Activated CD4-positive, alpha-beta memory T cell treated with anti-CD3 and anti-CD28 coated beads for 36 hours (primary cell): ENCODE measurements at places on chromosomes 11 and 22.

GRCh38 chr22:37501610-37502341, 15.6 kb upstream of the MFNG start:
- no peak overlapping the region for H3K4me3 ChIP-seq
- H3K36me3 ChIP-seq: no peaks in the 10 kb centered on the region
- DNase-seq: no peak
- H3K27ac ChIP-seq: no peak overlapping the region
- H3K27me3 ChIP-seq: peaks cover 3% of the 10 kb centered on the region

- no peak overlapping the region for H3K4me3 ChIP-seq
- H3K27ac ChIP-seq: no peak overlapping the region
- peaks cover 2% of the 10 kb centered on the region for H3K4me1 ChIP-seq
- DNase-seq: peak; percentile 40
- H3K36me3 ChIP-seq: peaks cover 7% of the 10 kb centered on the region
- peaks cover 25% of the 10 kb centered on the region for H3K27me3 ChIP-seq
These were observed 1252.7 kb downstream of the BRD1 start for GRCh38 chr22:48574776-48575617.

- peaks cover 17% of the 10 kb centered on the region for H3K36me3 ChIP-seq
- H3K4me3 ChIP-seq: no peak overlapping the region
- H3K4me1 ChIP-seq: no peaks in the 10 kb centered on the region
- no peaks in the 10 kb centered on the region for H3K27me3 ChIP-seq
- no peak for DNase-seq
These were observed 13.5 kb downstream of the TCIRG1 start for GRCh38 chr11:68052137-68052873.

- no peak overlapping the region for H3K4me3 ChIP-seq
- no peak for DNase-seq
- peaks cover 2% of the 10 kb centered on the region for H3K4me1 ChIP-seq
- H3K36me3 ChIP-seq: peaks cover 14% of the 10 kb centered on the region
- no peaks in the 10 kb centered on the region for H3K27me3 ChIP-seq
These were observed 84.5 kb downstream of the BCR start for GRCh38 chr22:23264610-23265367.

- no peak for DNase-seq
- H3K27me3 ChIP-seq: peaks cover 12% of the 10 kb centered on the region
- no peak overlapping the region for H3K4me3 ChIP-seq
- H3K36me3 ChIP-seq: no peaks in the 10 kb centered on the region
- H3K27ac ChIP-seq: no peak overlapping the region
These were observed 887.2 kb downstream of the BRD1 start for GRCh38 chr22:48940266-48941032.

DNA sequence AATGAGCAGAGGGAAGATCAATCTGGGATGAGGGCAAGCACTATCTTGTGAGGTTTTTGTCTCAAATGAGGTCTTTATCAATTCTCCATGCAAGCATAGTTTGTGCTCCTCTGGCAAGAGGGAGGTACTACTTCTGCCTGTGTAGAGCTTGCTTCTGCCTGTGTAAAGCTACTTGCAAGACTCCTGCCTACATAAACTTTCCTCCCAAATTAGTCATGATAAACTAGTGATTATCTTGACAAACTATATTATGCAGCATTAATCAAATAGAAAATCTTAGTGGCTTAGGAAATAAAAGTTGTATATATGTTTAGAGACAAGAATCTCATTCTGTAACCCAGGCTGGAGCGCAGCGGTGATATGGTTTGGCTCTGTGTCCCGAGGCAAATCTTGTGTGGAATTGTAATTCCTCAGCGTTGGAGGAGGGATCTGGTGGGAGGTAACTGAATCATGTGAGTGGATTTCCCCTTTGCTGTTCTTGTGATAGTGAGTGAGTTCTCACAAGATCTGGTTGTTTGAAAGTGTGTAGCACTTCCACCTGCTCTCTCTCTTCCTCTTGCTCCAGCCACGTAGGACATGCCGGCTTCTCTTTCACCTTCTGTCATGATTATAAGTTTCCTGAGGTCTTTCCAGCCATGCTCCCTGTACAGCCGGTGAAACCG, 8.0 kb upstream of the MMP10 start:
- H3K27me3 ChIP-seq: no peaks in the 10 kb centered on the region
- H3K36me3 ChIP-seq: no peaks in the 10 kb centered on the region
- no peak overlapping the region for H3K27ac ChIP-seq
- no peaks in the 10 kb centered on the region for H3K4me1 ChIP-seq
- H3K4me3 ChIP-seq: no peak overlapping the region

DNA sequence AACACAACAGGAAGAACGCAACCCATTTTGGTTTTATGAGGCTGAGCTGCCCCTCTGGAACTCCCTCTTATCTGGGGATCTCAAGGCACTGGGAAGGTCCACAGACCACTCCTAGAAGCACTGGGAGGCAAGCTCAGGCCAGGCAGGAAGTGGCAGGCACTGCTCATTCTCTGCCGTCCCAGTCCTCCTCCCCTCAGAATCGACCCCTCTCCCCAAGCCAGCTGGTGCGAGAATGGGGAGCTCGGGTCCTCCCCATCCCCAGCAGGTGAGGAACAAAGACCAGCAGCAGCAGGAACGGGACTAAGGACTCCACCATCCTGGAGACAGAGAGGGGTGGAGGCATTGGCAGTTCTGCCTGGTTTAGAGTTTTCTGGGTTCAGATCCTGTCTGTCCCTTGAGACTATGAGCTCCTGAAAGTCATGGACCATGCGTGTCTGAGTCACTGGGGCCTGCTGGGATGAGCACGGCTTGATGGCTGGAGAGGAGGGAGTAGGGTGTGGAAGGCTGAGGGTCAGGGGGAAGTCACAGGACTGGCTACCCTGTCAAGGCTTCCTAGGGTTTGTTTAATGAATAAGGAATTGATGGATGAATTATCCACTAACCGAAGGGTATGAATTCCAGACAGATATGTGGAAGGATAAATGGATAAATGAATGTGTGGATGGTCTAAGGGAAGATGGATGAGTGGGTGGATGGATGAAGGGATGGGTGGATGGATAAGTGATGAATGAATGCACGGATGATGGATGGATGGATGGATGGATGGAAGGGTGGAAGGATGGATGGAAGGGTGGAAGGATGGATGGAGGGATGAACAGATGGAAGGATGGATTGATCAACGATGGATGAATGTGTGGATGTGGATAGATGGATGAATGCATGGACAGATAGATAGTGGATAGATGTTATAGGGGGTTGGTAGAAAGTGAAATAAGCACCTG, 6.4 kb downstream of the MYEOV start:
- no peak overlapping the region for H3K27ac ChIP-seq
- H3K27me3 ChIP-seq: no peaks in the 10 kb centered on the region
- H3K4me1 ChIP-seq: peaks cover 41% of the 10 kb centered on the region
- no peak overlapping the region for H3K4me3 ChIP-seq

DNA sequence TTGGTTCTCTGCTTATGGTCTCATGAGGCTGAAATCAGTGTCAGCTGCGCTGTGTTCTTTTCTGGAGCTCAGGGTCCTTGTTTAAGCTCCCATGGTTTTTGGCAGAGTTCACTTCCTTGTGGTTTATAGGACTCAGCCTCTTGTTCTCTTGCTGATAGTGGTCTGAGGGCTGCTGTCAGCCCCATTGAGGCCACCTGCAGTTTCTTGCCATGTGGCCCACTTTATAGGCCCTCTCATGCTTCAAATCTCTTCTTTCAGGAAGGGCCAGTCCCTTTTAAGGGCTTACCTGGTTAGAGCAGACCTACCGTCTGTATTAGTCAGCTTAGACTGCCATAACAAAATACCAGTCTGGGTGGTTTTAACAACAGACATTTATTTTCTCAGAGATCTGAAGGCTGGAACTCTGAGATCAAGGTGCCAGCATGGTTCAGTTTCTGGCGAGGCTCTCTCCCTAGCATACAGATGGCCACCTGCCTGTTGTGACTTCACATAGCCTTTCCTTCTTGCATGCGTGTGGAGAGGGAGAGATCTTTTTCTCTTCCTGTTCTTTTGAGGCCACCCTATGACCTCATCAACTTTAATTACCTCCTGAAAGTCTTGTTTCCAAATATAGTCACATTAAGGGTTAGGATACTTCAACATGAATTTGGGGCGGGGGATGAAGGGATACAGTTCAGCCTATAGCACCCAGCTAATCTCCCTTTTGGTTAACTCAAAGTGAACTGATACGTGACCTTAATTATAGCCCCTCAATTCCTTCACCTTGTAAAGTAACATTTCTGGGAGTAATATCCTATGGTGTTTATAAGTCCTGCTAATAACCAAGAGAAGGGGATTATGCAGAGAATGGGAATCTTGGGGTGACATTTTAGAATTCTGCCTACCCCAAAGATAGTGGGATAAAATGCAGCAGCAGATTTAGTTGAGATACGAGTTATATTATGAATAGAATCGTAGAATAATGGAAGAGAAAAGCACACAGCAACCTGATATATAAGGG, 131.8 kb downstream of the UVRAG start:
- H3K36me3 ChIP-seq: no peaks in the 10 kb centered on the region
- DNase-seq: no peak
- H3K4me1 ChIP-seq: no peaks in the 10 kb centered on the region
- no peaks in the 10 kb centered on the region for H3K27me3 ChIP-seq
- no peak overlapping the region for H3K4me3 ChIP-seq

- no peaks in the 10 kb centered on the region for H3K36me3 ChIP-seq
- H3K27ac ChIP-seq: no peak overlapping the region
These were observed 369.2 kb downstream of the DCDC1 start for GRCh38 chr11:31000381-31000780.

DNA sequence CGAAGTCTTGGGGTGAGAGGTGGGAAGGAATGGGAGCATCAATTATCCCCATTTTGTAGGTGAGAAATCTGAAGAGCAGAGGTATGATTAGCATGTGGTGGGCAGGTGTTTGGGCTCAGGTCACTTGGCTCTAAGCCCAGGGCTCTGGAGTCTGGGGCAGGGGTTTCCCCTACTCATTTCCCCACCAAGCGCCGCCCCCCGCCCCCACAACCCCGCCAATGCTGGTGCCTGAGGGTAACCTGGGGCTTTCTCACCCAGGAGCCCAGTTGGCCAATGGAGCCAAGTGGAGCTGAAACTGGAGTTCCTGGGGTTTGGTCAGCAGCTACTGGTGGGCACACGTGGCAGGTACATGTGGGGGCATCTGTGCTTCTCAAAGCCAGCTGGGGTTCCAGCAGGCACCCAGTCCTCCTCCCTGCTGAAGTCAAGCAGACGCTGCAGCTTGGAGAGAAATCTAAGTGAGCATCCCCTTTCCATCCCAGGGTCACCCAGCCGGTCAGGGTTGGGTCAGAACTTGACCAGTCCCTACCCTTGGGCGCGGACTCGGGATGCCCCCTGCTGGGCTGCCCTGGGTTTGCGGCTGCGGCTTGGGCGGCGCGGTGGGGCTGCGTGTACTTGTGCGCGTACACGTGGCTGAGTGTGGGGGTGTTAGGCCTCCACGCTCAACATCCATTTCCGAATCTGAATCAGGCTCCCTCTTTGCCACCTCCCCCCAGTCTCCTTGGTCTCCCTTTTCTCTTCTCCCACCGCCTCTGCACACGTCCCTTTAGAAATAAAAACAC, 1.7 kb upstream of the CHRM1 start:
- H3K27me3 ChIP-seq: peaks cover 49% of the 10 kb centered on the region
- no peak overlapping the region for H3K27ac ChIP-seq
- H3K36me3 ChIP-seq: no peaks in the 10 kb centered on the region
- H3K4me1 ChIP-seq: peaks cover 29% of the 10 kb centered on the region

- H3K27me3 ChIP-seq: peaks cover 33% of the 10 kb centered on the region
- H3K27ac ChIP-seq: no peak overlapping the region
- H3K4me1 ChIP-seq: peaks cover 8% of the 10 kb centered on the region
- H3K4me3 ChIP-seq: peak overlapping the region; percentile 16
These were observed 620 bp upstream of the ANO5 start for GRCh38 chr11:22192289-22192641.

- peaks cover 59% of the 10 kb centered on the region for H3K4me1 ChIP-seq
- H3K36me3 ChIP-seq: peaks cover 81% of the 10 kb centered on the region
- no peaks in the 10 kb centered on the region for H3K27me3 ChIP-seq
- H3K4me3 ChIP-seq: no peak overlapping the region
- no peak for DNase-seq
These were observed 13.2 kb downstream of the SLC43A3 start for GRCh38 chr11:57413681-57414080.

GRCh38 chr11:114819028-114819427, 140.7 kb downstream of the NXPE2 start:
- H3K27me3 ChIP-seq: no peaks in the 10 kb centered on the region
- H3K4me1 ChIP-seq: no peaks in the 10 kb centered on the region
- H3K36me3 ChIP-seq: no peaks in the 10 kb centered on the region
- H3K27ac ChIP-seq: no peak overlapping the region

DNA sequence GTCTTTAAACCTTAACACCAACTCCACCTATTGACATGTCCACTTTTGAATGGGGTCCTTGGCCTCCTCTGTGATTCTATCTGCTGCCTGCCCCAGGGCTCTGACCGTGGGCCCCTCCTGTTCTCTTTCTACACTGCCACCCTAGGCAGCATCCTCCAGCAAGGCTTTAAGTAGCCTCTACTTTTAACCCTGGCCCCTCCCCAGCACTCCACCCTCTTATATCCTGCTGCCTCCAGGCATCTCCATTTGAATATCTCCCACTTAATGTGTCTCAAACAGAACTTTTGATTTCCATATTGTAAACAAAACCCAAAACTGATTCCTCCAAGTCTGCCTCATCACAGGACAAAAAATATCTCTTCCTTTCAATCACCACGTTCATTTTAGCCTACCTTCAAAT, 90.5 kb upstream of the ARHGAP32 start:
- peaks cover 12% of the 10 kb centered on the region for H3K4me1 ChIP-seq
- H3K4me3 ChIP-seq: no peak overlapping the region
- no peak for DNase-seq
- no peaks in the 10 kb centered on the region for H3K36me3 ChIP-seq
- H3K27me3 ChIP-seq: peaks cover 20% of the 10 kb centered on the region

DNA sequence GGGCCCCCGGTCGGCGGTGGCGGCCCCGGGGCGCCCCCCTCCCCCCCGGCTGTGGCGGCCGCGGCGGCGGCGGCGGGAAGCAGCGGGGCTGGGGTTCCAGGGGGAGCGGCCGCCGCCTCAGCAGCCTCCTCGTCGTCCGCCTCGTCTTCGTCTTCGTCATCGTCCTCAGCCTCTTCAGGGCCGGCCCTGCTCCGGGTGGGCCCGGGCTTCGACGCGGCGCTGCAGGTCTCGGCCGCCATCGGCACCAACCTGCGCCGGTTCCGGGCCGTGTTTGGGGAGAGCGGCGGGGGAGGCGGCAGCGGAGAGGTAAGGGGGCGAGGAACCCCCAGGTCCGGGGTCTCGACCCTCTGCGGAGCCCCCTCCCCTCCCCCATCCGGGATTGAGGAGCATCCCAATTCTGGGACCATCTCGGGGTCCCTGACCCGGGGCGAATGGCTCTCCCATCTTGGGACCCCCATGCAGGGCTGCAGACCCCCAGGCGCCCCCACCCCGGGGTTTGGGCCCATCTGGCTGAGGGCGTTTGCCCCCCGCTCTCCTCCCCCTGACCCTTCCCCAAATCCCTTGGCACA, 431 bp downstream of the KMT2A start:
- peaks cover 44% of the 10 kb centered on the region for H3K4me1 ChIP-seq
- peak overlapping the region; percentile 97 for H3K27ac ChIP-seq
- H3K36me3 ChIP-seq: peaks cover 14% of the 10 kb centered on the region
- no peaks in the 10 kb centered on the region for H3K27me3 ChIP-seq
- DNase-seq: peak; percentile 64
- peak overlapping the region; percentile 91 for H3K4me3 ChIP-seq

GRCh38 chr11:105357764-105358163, 218.2 kb upstream of the CARD18 start:
- H3K4me3 ChIP-seq: no peak overlapping the region
- peaks cover 7% of the 10 kb centered on the region for H3K27me3 ChIP-seq
- H3K36me3 ChIP-seq: no peaks in the 10 kb centered on the region
